ENCODE measurements at places on chromosomes 12 and 14.

- H3K4me1 ChIP-seq: peaks cover 24% of the 10 kb centered on the region
- no peak for DNase-seq
- no peaks in the 10 kb centered on the region for H3K27me3 ChIP-seq
- H3K27ac ChIP-seq: peak overlapping the region; percentile 64
Measured at GRCh38 chr12:91990525-91990924, 155.1 kb downstream of the BTG1 start.

DNA sequence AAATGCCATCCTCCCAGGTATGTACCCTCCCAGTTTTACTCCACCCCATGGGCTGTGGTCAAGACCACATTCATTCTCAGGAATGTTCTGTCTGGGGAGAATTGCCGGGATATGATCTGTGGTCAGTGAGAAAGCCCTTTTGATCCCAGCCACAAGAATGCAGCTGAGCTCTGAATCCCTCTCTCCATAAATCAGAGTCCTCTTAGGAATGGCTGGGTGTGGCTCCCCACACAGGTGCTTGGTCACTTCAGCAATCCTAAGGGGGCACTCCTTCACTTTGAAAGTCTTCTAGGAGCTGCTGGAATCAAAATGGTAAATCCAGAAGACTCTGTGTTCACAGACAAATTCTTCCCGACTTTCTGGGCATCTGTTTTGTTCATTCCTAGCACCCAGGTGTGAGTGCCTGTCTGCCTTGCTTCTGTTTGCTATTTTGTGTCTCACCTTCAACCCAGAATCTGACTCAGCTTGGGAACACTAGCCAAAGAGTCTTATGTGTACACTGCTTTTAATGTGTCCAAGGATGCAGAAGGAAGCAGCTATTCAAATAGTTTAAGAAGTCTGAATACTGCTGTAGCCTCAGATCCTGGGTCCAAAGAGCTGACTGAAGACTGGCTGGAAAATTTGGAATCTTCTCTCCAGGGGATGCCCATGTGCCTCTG lies 144.6 kb upstream of the CDKN3 start:
- no peaks in the 10 kb centered on the region for H3K27me3 ChIP-seq
- no peak for DNase-seq
- no peaks in the 10 kb centered on the region for H3K36me3 ChIP-seq
- no peak overlapping the region for H3K27ac ChIP-seq
- H3K4me3 ChIP-seq: no peak overlapping the region

- peak overlapping the region; percentile 97 for H3K27ac ChIP-seq
- H3K27me3 ChIP-seq: no peaks in the 10 kb centered on the region
- H3K4me3 ChIP-seq: peak overlapping the region; percentile 61
- DNase-seq: no peak
Measured at GRCh38 chr12:88416786-88417185, 163.5 kb downstream of the KITLG start.

- H3K27ac ChIP-seq: no peak overlapping the region
- no peaks in the 10 kb centered on the region for H3K36me3 ChIP-seq
- peaks cover 3% of the 10 kb centered on the region for H3K27me3 ChIP-seq
- no peak overlapping the region for H3K4me3 ChIP-seq
- DNase-seq: no peak
Measured at GRCh38 chr14:74377976-74378690, 29.9 kb downstream of the VRTN start.

DNA sequence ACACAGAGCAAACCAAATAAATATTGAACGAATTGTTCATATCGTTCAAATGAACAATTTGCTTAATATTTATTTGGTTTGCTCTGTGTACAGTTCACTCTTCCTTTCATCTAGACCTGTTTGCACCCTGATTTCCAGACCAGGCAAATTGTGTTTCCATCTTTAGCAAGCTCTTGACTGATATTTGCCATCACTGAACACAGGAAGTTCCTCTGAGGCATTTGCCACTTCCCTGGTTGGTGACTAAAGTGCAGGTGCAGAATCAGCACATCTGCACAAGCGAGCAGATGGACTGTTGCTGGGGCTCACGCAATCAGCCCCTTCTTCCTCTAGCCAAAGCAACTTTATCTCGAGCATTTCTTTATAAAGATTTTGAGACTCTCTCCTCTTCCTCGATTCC lies 112.9 kb downstream of the DAAM1 start:
- no peak overlapping the region for H3K27ac ChIP-seq
- no peaks in the 10 kb centered on the region for H3K36me3 ChIP-seq
- no peak for DNase-seq
- H3K4me3 ChIP-seq: no peak overlapping the region
- peaks cover 5% of the 10 kb centered on the region for H3K4me1 ChIP-seq

- H3K4me3 ChIP-seq: no peak overlapping the region
- H3K27ac ChIP-seq: no peak overlapping the region
- no peaks in the 10 kb centered on the region for H3K27me3 ChIP-seq
- H3K36me3 ChIP-seq: no peaks in the 10 kb centered on the region
- no peak for DNase-seq
Measured at GRCh38 chr12:56374726-56375597, 12.3 kb upstream of the APOF start.

- H3K4me3 ChIP-seq: no peak overlapping the region
- no peaks in the 10 kb centered on the region for H3K27me3 ChIP-seq
- H3K27ac ChIP-seq: no peak overlapping the region
Measured at GRCh38 chr12:49909826-49910225, 6.1 kb upstream of the FAIM2 start.

GRCh38 chr14:101126731-101127130 lies 223.2 kb upstream of the RTL1 start:
- no peaks in the 10 kb centered on the region for H3K27me3 ChIP-seq
- no peak overlapping the region for H3K4me3 ChIP-seq
- H3K4me1 ChIP-seq: no peaks in the 10 kb centered on the region
- H3K27ac ChIP-seq: no peak overlapping the region
- DNase-seq: no peak
- H3K36me3 ChIP-seq: no peaks in the 10 kb centered on the region

- peaks cover 11% of the 10 kb centered on the region for H3K4me1 ChIP-seq
- no peak for DNase-seq
- H3K27ac ChIP-seq: no peak overlapping the region
- H3K27me3 ChIP-seq: no peaks in the 10 kb centered on the region
- no peak overlapping the region for H3K4me3 ChIP-seq
- H3K36me3 ChIP-seq: no peaks in the 10 kb centered on the region
Measured at GRCh38 chr12:95208678-95209077, 8.6 kb downstream of the FGD6 start.

DNA sequence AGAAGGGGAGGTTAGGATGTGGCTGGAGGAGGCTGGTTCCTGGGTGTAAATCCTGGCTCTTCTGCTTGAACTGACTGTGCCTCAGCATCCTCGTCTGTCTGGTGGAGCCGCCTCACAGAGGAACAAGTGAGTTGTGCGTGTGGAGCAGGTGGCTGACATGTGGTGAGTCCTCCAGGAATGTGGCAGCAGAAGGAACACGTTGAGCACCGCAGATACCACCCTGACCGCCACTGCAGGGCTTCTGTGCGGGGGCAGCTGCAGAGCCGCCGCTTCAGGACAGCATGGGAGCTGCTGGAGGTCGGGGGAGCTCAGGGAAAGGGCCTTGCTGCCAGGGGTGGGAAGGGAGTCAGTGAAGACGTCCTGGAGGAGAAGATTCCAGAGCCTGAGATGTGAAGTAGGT lies 48.9 kb downstream of the TRAF3 start:
- no peak for DNase-seq
- H3K27ac ChIP-seq: no peak overlapping the region
- H3K4me3 ChIP-seq: no peak overlapping the region
- peaks cover 9% of the 10 kb centered on the region for H3K4me1 ChIP-seq
- H3K36me3 ChIP-seq: peaks cover 2% of the 10 kb centered on the region

DNA sequence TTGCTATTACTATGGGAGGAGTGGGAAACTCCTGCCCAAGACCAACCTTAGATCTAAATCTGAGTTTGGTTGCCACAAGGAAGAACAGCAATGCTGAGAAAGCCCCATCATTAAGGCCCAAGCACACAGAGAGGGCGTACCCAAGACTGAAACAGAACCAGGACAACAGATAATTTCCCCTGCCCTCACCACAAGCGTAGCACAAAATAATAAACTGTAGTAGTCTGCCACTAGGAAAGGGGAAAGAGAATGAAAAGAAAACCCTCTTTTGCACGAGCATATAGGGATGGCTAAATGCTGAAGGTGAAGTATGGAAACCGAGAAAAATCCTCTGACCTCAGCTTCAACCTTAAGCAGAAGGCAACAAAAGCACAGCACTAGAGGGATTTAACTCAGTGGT lies 76.5 kb upstream of the DHRS4 start:
- no peak overlapping the region for H3K4me3 ChIP-seq
- no peaks in the 10 kb centered on the region for H3K4me1 ChIP-seq
- H3K27me3 ChIP-seq: no peaks in the 10 kb centered on the region
- no peak overlapping the region for H3K27ac ChIP-seq

GRCh38 chr12:33052141-33053051 lies 155.8 kb upstream of the PKP2 start:
- peak; percentile 12 for DNase-seq
- no peaks in the 10 kb centered on the region for H3K36me3 ChIP-seq
- no peaks in the 10 kb centered on the region for H3K4me1 ChIP-seq
- peaks cover 4% of the 10 kb centered on the region for H3K27me3 ChIP-seq
- no peak overlapping the region for H3K4me3 ChIP-seq

DNA sequence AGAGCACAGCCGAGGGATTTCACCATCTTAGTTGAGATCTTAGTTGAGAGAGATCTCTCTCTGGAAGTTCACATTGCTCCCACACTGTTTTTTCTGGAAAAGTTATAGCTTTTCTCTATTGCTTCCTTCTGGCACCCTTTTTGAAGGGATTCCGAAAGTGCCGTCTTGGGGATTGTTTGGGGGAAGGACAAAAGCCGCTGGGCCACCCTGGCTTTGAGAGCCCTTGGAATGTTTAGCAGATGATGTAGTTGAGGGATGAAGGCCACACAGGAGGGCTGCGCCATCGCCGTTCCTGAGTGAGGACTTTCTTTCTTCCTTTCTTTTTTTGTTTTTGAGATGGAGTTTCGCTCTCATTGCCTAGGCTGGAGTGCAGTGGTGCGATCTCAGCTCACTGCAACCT lies 17.7 kb downstream of the PLEKHG3 start:
- H3K27ac ChIP-seq: no peak overlapping the region
- no peak for DNase-seq
- H3K36me3 ChIP-seq: no peaks in the 10 kb centered on the region
- no peak overlapping the region for H3K4me3 ChIP-seq
- H3K27me3 ChIP-seq: no peaks in the 10 kb centered on the region
- H3K4me1 ChIP-seq: peaks cover 26% of the 10 kb centered on the region

GRCh38 chr12:116838365-116838764 lies 42.9 kb downstream of the HRK start:
- no peaks in the 10 kb centered on the region for H3K27me3 ChIP-seq
- peaks cover 7% of the 10 kb centered on the region for H3K36me3 ChIP-seq
- no peak for DNase-seq
- H3K4me3 ChIP-seq: no peak overlapping the region
- H3K4me1 ChIP-seq: no peaks in the 10 kb centered on the region

DNA sequence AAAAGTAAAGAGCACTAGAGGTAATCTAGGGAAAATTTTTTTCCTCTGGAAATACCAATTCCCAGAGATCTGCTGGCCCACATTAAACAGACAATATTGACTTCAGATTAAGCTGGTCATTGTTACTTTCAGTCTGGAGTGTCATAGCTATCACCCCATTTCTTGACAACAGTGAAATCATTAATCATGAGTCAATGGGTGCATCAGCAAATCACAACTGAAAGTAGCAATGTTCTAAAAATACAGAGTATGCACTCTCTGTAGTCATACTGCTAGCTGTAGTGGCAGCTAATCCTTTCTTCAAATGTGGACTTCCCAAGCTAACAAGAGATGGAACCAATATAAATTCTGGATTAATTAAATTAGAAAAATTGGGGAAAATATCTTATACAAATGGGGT lies 129.9 kb downstream of the CPNE8 start:
- H3K36me3 ChIP-seq: no peaks in the 10 kb centered on the region
- no peaks in the 10 kb centered on the region for H3K4me1 ChIP-seq
- H3K4me3 ChIP-seq: no peak overlapping the region
- H3K27ac ChIP-seq: no peak overlapping the region

- DNase-seq: no peak
- H3K4me3 ChIP-seq: no peak overlapping the region
- H3K27ac ChIP-seq: no peak overlapping the region
- H3K4me1 ChIP-seq: no peaks in the 10 kb centered on the region
Measured at GRCh38 chr12:59847127-59847526, 251.3 kb downstream of the SLC16A7 start.

DNA sequence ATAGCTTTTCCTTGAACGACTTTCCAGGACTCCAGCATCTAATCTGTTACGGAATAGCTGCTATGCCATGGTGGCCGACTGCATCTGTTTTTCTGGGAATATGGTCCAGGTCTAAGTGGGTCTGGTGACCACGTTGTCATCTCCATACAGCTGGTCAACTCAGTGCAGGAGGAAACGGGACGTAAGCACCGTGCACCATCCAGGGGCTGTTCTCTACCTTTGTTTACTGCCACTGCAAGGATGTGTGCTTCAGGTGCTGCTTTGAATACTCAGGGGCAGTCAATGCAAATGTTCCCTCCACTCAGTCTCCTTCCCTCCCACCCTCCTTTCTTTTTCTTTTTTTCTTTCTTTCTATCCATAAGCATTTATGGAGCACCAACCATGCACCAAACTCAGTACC lies 648.2 kb downstream of the VRK1 start:
- no peaks in the 10 kb centered on the region for H3K27me3 ChIP-seq
- no peaks in the 10 kb centered on the region for H3K36me3 ChIP-seq
- no peak overlapping the region for H3K4me3 ChIP-seq

- no peak for DNase-seq
- no peaks in the 10 kb centered on the region for H3K27me3 ChIP-seq
- no peaks in the 10 kb centered on the region for H3K4me1 ChIP-seq
- no peak overlapping the region for H3K27ac ChIP-seq
- no peak overlapping the region for H3K4me3 ChIP-seq
Measured at GRCh38 chr14:105155681-105156413, 12.7 kb downstream of the JAG2 start.

DNA sequence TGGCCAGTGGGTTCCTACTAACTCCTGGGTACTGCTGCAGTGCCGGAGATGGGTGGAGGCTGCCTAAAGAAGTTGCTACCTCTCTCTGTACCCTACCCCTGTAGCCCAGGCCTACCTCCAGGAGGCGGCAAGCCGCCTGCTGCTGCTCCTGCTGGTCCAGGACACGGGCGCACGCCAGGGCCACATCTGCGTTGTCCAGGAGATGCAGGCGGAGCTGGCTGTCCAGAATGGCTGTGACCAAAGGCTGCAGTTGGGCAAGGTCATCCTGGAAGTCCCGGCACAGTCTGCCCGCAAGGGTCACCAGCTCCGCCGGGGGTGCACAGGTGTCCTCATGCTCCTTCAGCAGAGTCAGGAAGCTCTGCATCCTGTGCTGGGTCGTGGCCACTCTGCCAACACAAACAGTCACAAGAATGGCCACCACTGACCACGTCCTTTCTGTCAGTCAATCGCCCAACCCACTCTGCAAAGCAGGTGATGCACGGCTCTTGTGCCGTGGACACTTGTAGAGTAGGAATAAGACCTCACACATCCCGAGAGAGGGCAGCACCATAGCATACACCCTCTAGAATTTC lies 1.6 kb downstream of the ANHX start:
- H3K4me1 ChIP-seq: no peaks in the 10 kb centered on the region
- no peaks in the 10 kb centered on the region for H3K36me3 ChIP-seq
- DNase-seq: no peak
- no peak overlapping the region for H3K27ac ChIP-seq
- H3K27me3 ChIP-seq: no peaks in the 10 kb centered on the region
